ENCODE measurements at places on chromosomes 13 and 19.

DNA sequence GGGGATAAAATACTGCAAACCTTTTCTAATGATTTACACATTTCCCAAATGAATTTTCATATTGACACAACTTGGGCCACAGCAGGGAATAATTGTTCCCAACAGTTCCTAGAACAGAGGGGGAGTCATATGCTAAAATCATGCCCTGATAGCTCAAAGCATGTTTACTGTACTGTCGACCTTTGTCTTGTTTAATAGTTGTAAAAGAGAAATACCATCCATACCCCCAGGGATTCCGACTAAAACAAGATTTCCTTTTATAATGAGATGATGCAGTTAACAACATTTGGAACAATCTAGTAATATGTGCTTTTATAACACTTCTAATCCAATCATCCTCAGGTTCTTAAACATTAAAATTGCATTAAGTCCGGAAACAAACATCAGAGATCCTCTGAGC is 759.7 kb downstream of the OLFM4 start:
- no peak for DNase-seq

DNA sequence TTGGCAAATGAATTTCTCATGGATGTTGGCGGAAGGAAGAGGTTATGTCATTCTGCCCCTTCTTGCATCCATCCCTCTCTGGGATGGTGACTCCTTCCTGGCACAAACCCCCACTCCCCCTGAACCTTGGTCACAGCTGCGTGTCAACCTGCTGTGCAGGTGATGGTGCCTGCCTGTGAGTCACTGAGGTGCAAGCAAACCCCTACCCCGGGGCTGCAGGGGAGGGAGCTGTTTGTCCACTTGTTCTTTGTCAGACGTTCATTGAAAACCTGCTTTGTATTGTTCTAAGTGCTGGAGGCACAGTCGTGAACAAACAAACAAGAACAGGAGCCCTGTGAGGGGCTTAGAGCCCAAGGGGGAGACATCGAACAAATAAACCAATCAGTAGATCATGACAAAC is 2.0 kb upstream of the GAPDHS start:
- no peak for DNase-seq

DNA sequence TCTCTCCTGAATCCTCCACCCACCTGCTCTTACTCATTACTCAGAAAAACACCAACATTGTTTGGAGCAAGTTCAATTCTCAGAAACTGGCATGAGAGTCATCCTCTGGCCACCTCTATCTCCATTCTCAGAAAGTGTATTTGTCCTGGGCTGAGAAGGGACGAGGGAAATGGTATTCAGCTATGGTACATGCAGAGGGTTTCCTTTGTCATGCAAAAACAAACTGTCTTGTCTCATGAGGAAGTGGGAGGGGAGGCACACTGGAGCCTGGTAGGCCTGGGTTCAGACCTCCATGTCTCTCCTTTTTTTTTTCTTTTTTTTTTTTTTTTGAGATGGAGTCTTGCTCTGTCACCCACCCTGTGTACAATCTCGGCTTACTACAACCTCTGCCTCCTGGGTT is 31.9 kb upstream of the LILRA2 start:
- DNase-seq, result no peak

- DNase-seq, result no peak
Measured at GRCh38 chr13:33345842-33346241, 60.3 kb upstream of the STARD13 start.

DNA sequence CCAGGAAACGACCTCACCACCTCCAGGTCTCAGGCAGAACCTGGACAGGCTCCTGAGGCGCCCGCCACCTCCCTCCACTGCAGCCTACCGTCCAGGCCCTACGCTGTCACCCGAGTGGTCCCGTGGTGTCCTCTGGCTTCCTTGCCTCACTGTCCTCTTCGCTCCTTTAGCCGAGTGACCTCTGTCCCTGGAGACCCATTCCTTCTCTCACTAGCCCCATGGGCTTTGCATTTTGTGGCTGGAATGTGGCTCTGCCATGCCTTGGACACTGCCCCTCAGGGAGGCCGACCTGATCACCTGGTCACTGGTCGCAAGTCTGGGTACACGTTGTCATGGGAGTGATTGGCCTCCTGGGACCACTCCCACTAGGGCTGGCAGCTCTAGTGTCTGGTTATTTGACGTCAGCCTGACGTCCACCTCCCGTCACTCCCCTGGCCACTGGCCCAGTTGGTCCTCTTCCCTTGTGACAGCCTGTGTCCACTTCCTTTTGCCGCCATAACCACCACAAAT is 17.9 kb downstream of the SLC25A42 start:
- DNase-seq, result no peak

- no peak for DNase-seq
Measured at GRCh38 chr19:48755084-48755641, at the start of gene FGF21. Gene FGF21, plus strand, starts transcription at chr19:48755524. Its CDS starts 713 bp downstream, at chr19:48756237.

DNA sequence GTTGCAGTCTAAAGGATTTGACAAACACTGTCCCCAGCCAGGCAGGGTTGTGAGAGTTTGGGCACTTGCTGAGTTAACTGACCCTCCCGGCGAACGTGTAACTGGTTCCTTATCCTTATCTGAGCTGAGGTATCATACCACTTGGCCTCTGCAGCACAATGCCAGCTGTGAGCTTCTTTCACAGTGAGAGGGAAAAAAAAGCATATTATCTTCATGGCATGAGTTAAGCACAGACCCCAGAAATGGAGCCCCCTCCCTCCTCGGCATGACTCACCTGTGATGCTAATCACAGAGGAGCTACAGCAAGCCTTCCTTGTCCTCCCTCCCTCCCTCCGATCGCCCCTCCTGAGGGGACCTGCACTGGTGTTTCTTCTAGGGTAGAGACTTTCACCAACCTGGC is 60.5 kb downstream of the EFNB2 start:
- DNase-seq, result no peak

DNA sequence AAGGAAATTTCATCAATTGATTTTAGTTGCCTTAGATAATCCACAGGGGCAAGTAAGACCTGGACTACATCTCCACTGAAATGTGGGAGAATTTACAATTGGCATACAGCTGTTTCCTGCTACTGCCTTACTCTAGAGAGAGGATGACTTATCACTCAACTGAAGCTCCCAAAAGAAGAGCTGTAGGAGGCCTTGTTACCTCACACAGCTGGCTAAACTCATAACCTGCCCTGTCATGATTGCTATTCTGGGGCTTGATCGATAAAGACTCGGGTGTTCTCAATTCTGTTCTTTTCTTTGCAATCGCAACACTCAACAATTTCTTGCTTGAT is 1396.4 kb downstream of the EFNB2 start:
- DNase-seq, result no peak

DNA sequence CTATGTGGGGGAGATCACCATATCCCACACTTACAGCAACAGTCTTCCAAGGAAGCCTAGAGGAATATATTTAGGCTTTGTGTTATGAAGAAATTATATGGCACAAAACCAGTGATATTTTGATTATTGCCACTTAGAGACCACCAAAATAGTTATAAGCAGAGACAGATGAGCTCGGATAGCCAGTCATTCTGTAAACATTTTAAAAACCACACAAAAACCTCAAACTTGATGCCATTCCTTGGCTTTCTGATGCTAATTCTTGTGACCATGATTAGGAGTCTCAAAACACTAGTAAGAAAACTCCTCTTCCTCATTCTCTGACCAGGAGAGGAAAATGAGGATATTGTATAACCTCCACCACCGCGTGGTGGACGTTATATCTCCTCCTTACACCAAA is 496.4 kb downstream of the FOXO1 start:
- DNase-seq, result no peak

DNA sequence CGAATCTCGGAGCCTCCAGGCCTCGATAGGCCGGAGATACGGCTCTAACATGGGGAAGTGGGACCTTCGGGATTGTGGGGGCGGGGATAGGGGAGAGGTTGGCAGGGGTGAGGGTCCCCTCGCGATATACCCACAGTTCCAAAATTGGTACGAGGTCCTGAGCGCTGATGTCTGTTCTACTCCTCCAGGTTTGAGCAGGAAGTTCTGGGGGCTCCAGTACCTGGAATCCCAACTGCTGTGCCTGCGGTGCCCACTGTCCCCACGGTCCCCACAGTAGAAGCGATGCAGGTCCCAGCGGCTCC is 447 bp downstream of the RBM42 start:
- no peak for DNase-seq

- DNase-seq, result peak; percentile 18
Measured at GRCh38 chr13:44523146-44524015, 52.7 kb downstream of the TSC22D1 start.

DNA sequence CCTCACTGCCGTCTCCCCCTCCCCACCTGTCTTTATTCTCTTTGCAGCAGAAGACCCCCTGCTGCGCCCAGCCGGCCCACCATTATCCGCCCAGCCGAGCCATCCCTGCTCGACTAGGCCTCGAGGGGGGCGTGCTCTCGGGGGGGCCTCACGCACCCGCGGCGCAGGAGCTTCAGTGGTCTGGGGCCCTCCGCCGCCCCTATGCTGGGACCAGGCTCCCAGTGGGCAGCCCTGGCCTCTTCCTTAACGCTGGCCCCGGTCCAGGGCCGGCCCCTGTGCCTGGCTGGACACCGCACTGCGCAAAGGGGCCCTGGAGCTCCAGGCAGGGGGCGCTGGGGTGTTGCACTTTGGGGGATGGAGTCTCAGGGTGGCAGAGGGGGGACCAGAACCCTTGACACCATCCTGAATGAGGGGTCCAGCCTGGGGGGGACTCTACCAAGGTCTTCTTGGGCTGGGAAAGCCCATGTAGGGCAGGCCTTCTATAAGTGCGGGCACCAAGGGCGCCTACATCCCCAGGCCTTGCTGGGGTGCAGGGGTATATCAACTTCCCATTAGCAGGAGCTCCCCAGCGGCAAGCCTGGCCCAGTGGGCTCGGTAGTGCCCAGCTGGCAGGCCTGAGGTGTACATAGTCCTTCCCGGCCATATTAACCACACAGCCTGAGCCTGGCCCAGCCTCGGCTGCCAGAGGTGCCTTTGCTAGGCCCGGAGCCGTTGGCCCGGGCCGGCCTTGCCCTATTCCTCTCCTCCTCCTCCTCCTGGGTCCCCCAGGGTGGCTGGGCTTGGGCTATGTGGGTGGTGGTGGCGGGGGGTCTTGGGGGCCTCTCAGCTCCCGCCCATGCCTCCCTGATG is 4.9 kb downstream of the TMED1 start:
- DNase-seq, result no peak

GRCh38 chr19:55441692-55442321 is 1.3 kb downstream of the SHISA7 start:
- peak; percentile 66 for DNase-seq

GRCh38 chr13:37716420-37717195 is 118.0 kb upstream of the POSTN start:
- DNase-seq, result no peak

- peak; percentile 22 for DNase-seq
Measured at GRCh38 chr19:6216996-6217751, 62.6 kb downstream of the MLLT1 start.

DNA sequence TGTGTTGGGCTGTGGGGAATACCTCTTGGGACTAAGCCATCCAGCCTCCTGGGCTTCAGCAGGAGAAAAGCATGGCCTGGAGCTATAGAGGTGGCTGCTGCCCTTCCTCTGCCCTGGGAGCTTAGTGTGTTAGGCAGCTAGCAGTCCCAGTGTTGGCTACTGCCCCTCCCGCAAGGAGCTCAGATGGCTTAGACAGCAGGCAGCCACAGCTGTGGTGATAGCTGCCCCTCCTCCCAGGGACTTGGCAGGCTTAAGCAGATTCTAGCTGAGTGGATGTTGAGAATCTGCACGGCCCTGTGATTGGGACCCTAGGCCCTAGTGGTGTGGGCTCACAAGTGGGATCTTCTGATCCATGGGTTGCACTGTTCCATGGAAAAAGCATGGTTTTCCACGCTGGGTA is 264.5 kb downstream of the TDRD3 start:
- no peak for DNase-seq

DNA sequence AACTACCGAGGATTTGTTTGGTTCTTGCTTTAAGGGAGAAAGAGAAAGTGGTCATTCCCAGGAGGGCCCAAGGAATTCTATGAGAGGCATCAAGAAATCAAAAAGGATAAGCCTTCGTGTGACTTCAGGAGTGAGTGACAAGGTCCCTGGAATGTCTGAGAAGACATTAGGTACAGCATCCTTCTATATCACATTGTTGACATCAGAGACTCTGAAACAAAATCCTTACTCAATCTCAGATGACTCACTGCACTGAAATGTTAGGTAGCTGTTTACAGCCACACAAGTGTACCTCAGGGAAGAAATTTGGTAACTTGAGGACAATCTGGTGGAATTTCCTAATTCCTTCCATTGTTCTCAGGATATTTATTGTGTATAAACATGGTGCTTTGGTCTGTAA is 7.9 kb upstream of the LGALS14 start:
- no peak for DNase-seq

GRCh38 chr13:90385781-90386489 is 961.6 kb upstream of the MIR17HG start:
- DNase-seq, result no peak

DNA sequence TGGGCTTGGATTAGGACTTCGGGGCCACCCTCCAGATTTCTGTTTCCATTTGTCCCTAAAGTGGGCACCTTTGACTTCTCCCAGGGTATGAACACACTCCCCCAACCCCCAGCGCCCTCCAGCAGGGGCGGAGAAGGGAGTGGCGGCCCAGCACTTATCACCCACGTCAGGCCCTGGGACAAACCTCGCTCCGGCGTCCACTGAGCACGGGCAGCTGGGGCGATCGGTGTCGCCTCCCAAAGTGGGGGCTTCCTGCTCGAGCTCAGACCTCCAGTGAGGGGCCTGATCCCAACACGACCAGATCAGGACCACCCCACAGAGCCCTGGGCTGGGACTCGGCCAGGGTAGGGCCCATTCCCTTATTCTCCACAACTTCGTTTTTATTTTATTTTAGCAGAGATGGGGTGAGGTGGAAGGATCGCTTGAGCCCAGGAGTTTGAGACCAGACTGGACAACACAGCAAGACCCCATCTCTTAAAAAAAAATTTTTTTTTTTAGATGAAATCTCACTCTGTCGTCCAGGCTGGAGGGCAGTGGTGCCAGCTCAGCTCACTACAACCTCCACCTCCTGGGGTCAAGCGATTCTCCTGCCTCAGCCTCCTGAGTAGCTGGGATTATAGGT is 3.7 kb upstream of the TCF3 start:
- no peak for DNase-seq

DNA sequence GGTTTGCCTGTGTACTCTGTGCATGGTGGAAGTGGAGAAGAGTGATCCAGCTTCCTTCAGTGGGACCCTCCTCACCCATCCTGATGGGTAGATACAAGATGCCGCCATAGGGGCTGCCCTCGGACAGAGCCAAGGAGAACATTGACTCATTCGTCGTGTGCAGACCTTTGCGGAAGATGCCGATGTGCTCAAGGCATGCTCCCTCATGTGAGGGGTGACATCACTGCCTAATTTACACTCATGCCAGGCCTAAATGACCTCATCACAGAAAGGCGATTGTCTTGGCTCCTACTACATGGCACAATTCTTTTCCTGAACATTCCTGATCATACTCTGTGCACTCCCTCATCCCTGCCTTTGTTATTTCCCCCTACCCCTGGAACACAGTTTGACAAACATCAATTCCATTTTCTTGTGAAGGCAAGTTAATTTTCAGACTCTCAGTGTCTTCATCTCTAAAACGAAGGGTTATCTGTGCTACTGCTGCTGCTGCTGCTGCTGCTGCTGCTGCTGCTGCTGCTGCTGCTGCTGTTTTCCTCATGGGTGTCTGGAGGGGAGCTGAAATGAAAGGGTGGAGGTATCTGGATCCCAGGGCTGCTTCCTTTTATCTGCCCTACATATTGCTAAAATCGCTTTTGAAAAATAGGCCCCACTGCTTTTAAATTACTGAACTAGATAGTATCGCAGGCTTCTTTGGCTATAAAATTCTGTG is 146.5 kb upstream of the ARGLU1 start:
- no peak for DNase-seq
